ENCODE measurements at places on chromosomes 3 and 15. TPM values are rescaled to one million over a fixed set of nuclear protein-coding genes. Genes with fewer than 3 reads are reported as not detected.

The SLCO2A1 gene
- not detected for total RNA-seq

The CAPN3 gene
- total RNA-seq: 1.8 TPM

The AADACL2 gene
- total RNA-seq: not detected

The DPH6 gene
- 14.2 TPM for total RNA-seq

The ZCWPW2 gene
- total RNA-seq: 0.49 TPM
